ENCODE measurements at places on chromosomes 7 and 10.
A peak's percentile ranks its signal among the peaks of the same experiment; 100 is the strongest.

DNA sequence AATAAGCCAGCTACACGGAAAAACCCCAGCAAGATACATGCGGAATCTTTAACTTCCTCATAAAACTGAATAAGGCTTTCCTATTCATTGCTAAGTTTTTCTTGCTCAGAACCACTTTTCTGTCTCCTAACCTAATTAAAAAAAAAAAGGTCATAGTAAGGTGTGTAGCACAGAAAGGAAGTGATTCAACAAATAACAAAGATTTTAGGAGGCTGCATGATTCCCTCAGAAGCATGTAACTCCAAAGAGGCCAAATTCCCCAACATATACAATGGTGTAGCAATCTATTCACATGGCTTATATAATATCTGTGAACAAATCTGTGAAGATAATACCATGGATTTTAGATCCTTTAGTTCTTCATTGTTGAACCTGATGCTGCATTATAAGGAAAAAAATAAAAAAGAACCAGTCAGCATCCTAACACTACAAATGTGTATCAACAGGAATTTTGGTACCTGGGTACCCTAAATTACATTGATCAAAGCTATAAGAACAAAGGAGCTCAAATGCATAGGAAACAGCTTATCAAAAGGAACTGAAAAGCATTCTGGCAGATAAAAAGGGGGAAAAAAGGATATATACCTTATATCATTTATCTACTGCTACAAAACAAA lies 63.8 kb downstream of the IMMP2L start:
- DNase-seq: no peak

GRCh38 chr7:41255716-41256115 lies 447.2 kb downstream of the INHBA start:
- no peak for DNase-seq

- DNase-seq: no peak
These were observed 240.4 kb downstream of the CAMK1D start for GRCh38 chr10:12589791-12590190.

GRCh38 chr7:132394283-132395198 lies 181.7 kb downstream of the PLXNA4 start:
- no peak for DNase-seq

DNA sequence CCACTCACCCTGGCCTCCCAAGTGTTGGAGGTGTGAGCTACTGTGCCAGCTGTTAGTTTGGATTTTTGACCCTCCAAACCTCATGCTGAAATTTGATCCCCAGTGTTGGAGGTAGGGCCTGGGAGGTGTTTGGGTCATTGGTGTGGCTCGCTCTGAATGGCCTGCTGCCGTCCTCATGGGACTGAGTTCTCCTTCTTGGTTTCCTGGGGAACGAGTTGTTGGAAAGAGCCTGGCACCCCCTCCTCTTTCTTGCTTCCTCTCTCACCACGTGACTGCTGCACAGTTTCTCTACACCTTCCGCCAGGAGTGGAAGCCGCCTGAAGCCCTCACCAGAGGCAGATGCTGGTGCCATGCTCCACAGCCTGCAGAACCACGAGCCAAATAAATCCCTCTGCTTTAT lies 253.5 kb downstream of the PHTF2 start:
- no peak for DNase-seq

DNA sequence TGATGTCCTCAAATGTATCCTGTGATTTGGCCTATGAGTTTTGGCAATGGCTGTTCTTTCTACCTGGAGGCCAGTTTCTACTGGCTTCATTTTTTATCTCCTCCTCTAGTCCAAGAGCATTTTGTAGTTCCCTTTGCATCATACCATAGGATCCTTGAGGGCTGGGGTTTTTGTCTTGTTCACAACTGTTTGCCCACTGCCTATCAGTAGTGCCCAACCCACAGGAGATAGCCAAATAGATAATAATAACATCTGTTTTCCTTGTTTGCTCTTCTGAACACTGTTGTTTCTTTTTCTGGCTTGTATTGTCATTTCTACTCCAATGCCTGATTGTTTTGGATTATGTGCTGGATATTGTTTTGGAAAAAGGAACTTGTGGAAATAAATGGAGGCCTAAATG lies 3.4 kb downstream of the CDK1 start:
- no peak for DNase-seq

DNA sequence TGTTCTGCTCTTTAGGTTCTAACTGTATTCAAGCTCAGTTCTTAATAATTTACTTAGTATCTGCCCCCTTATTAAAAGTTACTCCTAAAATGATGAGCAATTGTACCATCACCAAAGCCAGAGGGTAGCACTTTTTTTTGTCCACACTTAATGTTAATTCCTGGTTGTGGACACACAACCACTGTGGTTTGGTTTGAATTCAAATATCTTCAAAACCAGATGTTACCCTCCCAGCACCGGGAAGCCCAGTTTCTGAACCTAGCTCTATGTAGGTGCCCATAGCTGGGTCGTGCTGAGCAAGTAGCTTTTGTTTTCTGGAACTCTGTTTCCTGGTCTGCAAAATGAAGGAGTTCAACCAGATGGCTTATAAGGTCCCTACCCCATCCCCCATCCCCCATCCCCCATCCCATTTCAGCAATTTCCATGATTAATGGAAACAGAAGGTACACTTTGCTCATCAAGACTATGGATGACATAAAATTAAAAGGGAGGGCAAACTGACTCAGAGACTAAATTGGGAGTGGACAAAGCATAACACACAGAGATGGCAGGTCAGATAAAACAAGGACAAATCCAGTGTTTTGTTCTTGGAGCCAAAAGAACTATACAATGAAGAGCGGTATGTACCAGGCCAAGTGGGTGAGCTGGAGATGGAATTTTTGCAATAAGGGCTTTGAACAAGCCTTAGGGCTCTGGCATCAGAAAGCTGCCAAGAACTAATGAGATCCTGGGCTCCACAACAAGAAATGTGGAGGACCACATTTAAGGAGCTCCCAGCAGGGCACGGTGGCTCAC lies 56.7 kb downstream of the DLG5 start:
- DNase-seq: no peak

GRCh38 chr10:75234683-75235374 lies 928 bp downstream of the COMTD1 start:
- peak; percentile 66 for DNase-seq

GRCh38 chr10:123614888-123615287 lies 51.3 kb upstream of the GPR26 start:
- DNase-seq: peak; percentile 85

DNA sequence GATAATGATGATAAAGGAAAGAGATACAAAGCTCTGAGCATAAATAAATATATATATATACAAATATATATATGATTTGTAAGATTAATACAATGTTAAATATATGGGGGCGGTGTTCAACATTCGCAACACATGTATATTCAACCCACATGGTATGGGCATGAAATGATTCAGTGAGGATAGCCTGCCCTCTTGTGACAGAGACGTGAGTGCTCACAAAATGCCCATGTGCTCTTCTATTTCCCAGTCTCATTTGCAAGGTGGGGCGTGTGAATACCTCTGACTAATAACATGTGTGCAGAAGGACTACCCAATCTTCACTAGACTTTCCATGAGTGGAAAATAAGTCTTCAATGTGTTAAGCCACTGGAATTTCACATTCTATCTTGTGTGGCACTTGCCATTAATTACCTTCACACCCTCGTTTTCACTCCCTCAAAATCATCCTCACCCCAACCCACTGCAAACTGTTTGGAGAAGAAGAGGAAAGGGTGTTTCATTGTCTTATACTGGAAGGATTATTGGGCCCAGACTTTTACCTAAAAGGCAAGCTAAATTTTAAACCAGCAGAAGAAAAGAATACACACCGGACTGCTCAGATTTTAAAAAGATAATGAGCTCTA lies 26.9 kb downstream of the ASAH2 start:
- no peak for DNase-seq

DNA sequence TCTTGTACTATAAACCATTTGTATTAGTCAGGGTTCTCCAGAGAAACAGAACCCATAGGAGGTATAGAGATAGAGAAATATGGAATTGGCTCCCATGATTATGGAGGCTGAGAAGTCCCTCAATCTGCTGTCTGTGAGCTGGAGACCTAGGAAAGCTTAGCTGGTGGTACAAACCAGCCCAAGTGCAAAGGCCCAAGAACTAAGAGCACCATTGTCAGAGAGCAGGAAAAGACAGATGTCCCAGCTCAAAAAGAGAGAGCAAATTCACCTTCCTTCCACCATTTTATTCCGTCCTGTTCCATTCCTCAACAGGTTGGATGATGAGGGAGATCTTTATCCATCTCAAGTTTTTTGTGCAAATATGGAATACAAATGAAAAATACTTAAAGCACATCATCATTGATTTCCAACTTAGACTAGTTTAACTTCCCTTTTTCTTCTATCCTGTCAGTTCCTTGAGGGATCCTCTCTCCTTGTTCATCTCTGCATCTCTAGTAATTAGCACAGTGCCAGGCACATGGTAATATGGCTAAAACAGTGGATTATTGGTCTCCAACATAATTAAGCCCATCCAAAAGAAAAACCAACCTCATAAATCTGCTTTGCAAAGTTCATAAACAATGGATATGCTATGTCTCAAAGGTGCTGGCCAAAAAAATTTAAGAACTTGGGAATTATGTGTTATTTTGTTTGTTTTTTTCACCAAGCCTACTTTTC lies 83.1 kb upstream of the PIK3CG start:
- no peak for DNase-seq

DNA sequence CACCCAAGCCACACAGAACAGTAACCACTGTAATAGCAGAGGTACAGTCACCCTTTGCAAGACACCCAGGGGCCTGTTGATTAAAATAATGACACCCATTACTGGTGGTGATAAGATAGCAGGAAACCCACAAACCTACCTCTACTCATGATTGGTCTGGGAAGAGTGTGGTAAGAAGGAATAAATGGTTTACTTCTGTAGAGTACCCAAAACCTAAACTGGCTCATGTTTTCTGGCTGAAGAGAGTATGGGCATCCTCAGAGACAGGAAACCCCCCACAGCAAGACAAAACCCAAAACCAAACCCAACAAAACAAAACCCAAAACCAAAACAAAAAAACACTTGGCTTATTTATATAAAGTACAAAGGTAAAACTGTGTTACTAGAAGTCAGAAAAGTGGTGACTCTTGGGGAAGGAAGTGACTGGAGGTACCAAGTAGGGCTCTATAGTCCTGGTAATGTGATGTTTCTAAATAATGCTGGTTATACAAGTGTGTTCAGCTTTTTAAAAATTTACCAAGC lies 15.5 kb upstream of the DNAJB12 start:
- DNase-seq: no peak

DNA sequence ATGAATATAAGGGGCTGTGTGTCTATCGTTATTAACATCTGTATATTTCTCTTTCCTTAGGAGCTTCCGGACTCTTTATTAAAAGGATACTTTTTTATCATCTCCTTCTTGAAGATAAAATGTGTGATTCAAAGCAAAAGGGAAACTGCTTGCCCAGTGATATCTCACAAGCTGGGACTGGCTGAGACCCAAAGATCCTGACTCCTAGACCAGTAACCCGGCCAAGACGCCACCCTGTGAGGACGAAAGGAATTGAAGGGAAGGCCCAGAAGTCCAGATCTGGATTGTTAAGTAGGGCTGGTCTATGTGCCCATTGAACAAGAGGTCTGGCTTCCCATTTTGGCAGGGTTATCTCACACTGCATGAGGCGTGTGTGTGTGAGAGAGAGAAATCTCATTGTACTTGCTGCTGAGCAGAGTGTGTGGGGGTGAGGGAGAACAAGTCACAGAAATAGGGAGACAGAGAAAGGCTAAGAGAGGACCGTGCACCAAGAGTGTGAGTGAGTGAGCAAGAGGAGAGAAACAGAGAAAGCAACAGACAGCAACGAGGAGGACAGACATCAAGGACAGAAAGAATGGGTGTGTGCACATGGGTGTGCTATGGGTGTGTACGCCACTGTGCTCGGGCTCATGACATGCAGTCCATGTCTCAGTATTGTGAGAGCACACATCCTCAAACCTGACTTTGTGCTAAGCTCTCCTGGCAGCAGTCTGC lies 75.4 kb downstream of the PLXNA4 start:
- peak; percentile 83 for DNase-seq

- DNase-seq: no peak
These were observed 22.2 kb downstream of the TYW1B start for GRCh38 chr7:72805526-72806494.

- no peak for DNase-seq
These were observed 28.0 kb upstream of the SLC39A12 start for GRCh38 chr10:17923728-17924127.

GRCh38 chr7:11078247-11078834 lies 104.7 kb downstream of the PHF14 start:
- DNase-seq: no peak

GRCh38 chr7:131274986-131275385 lies 52.7 kb upstream of the MKLN1 start:
- no peak for DNase-seq

- DNase-seq: no peak
These were observed 50.1 kb downstream of the NOD1 start for GRCh38 chr7:30428246-30429155.

DNA sequence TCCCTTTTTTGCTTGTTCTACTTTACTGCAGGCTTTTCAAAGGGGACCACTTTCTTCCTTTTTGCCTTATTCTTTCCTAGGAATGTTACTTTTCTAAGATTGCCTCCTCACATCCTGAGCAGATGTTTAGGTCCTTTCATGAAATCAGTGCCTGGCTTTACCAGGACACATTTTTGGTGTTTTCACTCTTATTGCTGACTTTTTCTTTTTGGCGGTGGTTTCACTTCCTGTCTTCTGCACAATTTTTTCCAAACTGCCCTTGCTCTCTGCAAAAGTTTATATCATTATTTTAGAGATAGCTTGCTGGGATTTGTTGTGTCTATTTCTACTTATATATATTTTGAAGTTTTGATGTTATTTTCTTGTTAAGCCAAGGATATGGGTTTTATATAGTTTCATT lies 332.2 kb upstream of the MTPN start:
- DNase-seq: no peak

DNA sequence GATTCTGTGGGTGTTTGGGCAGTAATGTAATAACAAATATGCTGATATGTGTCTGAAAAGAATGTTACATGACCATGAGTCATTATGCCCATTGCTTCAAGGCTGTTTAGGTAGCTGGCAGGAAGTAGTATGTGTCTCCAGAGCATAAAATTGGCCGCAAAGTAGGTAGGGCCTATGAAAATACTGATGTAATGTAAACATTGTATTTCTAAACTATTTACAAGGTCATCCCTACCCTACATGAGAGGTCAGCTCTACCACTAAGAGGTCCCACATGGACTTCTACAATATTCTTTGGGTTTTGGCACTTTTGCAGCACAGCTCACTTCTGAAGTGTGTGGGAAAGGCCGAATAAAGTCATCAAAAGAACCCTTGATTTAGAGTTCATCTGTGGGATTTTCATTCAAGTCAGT lies 301.9 kb downstream of the AHR start:
- DNase-seq: no peak

DNA sequence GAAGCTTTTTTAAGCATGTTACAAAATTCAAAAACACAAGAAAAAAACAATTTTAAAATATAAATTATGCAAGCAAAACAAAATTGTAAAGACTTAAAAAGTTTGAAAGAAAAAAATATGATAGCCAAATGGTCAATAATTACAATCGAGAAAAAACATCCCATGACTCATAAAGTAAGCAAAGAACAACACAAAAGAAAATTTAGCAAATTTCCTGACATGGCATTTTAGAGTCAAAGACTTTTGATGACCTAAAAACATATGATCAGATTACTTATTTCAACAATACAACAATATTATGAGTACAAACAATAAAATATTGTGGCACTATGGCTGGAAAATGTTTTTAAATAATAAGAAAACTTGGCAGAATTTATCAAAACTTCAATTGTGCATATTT lies 312.1 kb upstream of the MEOX2 start:
- DNase-seq: no peak

Data from sciatic nerve (tissue), 2 donors.